Nephron progenitor cell (in vitro differentiated cells): ENCODE measurements at places on chromosomes 16 and 17.

GRCh38 chr17:34852614-34853013 is 108.6 kb downstream of the CCT6B start:
- DNase-seq, result no peak
- H3K27ac ChIP-seq, result no peak overlapping the region
- H3K27me3 ChIP-seq, result peaks cover 25% of the 10 kb centered on the region
- no peaks in the 10 kb centered on the region for H3K36me3 ChIP-seq
- H3K4me1 ChIP-seq, result peaks cover 6% of the 10 kb centered on the region

DNA sequence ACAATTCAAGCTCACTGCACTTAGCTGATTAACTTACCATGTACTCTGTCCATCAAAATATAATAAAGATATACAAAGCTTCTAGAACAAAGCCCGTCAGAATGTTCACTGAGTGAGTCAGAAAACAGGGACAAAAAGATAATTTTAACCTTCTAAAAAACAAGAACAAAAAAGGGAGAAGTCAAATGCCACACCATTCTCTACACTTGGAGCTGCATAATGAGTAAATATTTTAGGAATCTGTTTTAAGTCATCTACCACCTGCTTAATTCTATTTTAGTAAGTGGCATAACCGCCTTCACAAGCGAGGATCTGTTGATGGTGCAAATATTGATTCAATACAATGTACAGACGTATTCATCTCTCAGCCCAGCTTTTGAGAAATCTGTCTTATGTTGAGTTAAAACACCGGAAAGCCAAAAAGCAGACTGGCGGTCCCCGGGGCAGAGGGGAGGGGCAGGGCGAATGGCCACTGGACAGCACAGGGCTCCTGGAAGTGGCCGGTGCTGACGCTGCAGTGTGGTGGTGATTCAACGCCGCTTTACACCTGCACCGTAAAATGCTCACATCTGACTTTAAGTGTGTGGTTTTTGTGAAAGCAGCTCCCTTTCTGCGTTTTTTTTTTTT is 20.1 kb downstream of the RAB40B start:
- no peak overlapping the region for H3K27ac ChIP-seq
- H3K4me3 ChIP-seq, result no peak overlapping the region
- DNase-seq, result no peak
- H3K4me1 ChIP-seq, result peaks cover 8% of the 10 kb centered on the region

GRCh38 chr16:16096858-16097213 is 126.5 kb downstream of the ABCC6 start:
- no peak overlapping the region for H3K4me3 ChIP-seq
- peaks cover 21% of the 10 kb centered on the region for H3K4me1 ChIP-seq
- peak overlapping the region; percentile 95 for H3K27ac ChIP-seq
- DNase-seq, result no peak

GRCh38 chr17:15117239-15117638 is 147.9 kb downstream of the PMP22 start:
- peaks cover 41% of the 10 kb centered on the region for H3K4me1 ChIP-seq
- no peak for DNase-seq
- H3K36me3 ChIP-seq, result peaks cover 10% of the 10 kb centered on the region
- H3K27ac ChIP-seq, result no peak overlapping the region

GRCh38 chr17:72903522-72903921 is 189.0 kb downstream of the SLC39A11 start:
- H3K27me3 ChIP-seq, result peaks cover 7% of the 10 kb centered on the region
- peak overlapping the region; percentile 2 for H3K27ac ChIP-seq
- H3K4me1 ChIP-seq, result peaks cover 40% of the 10 kb centered on the region
- no peak for DNase-seq
- H3K4me3 ChIP-seq, result no peak overlapping the region
- H3K36me3 ChIP-seq, result peaks cover 5% of the 10 kb centered on the region

- H3K4me1 ChIP-seq, result peaks cover 12% of the 10 kb centered on the region
- H3K36me3 ChIP-seq, result no peaks in the 10 kb centered on the region
- no peak overlapping the region for H3K27ac ChIP-seq
- H3K4me3 ChIP-seq, result no peak overlapping the region
- no peak for DNase-seq
Measured at GRCh38 chr16:27174798-27175197, 28.5 kb upstream of the KDM8 start.

GRCh38 chr16:49744244-49745220 is 111.4 kb downstream of the ZNF423 start:
- H3K36me3 ChIP-seq, result no peaks in the 10 kb centered on the region
- H3K4me3 ChIP-seq, result peak overlapping the region; percentile 48
- H3K27me3 ChIP-seq, result peaks cover 4% of the 10 kb centered on the region

DNA sequence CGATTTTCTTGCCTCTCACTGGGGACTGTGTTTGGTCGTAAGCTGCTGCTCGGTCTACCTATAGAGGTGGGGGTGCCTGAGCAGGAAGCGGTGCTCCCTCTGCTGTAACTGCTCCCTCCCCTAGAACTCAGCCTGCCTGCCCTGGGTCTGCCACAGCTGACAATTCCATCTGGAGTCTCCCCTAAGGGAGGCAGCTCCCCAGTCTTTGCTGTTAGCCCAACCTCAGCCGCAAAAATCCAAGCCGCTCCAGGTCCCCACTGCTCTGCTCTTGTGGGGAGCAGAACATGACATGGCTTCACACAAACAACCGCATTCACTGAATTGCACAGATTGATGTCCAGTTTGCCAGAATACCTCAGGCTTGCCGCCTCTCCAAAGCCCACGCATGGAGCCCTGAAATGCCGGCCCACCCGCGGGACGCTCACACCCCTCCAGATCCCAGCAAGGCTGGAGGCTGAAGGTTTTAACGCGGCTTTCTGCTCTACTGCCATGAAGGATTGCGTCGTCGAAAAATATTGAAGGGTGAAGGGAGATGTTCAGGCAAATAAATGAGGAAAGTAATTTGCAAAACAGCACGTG is 221.5 kb upstream of the FOXF1 start:
- H3K27ac ChIP-seq, result no peak overlapping the region
- no peak for DNase-seq
- no peak overlapping the region for H3K4me3 ChIP-seq
- H3K27me3 ChIP-seq, result peaks cover 100% of the 10 kb centered on the region
- H3K4me1 ChIP-seq, result peaks cover 29% of the 10 kb centered on the region
- H3K36me3 ChIP-seq, result no peaks in the 10 kb centered on the region

- DNase-seq, result no peak
- H3K27me3 ChIP-seq, result no peaks in the 10 kb centered on the region
- no peaks in the 10 kb centered on the region for H3K36me3 ChIP-seq
- no peak overlapping the region for H3K4me3 ChIP-seq
Measured at GRCh38 chr16:82945420-82946101, 318.8 kb downstream of the CDH13 start.

DNA sequence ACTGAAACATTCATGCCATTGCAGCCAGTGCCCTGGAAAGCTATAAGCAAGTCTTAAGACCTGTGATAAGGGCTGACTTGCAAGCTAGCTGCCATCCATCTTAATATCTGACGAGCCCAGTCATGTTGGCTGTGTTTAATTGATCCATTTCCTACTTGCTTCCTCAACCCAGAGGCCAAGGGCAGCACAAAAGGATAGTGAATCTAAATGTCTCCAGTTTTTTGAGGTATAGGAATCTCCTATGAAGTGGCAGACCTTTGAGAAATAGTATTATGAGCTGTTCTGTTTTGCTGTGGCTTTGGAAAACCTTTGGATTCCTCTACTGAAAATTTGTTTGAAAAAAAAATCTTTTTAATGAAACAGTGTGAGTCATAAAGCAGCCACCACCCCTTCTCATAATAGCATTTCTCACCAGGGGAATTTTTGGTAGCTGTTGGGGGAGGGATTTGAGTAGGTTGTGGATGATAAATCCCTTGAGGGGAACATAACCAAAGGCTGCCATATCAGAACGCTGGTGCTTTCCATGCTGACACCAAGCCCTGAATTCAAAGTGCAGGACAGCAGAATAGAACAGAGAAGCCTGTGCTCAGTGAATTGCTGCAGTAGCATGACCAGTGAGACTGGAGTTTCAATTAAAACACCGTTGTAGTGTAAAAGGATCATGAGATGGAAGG is 12.9 kb downstream of the ZNRF1 start:
- H3K4me1 ChIP-seq, result peaks cover 22% of the 10 kb centered on the region
- H3K27me3 ChIP-seq, result no peaks in the 10 kb centered on the region
- H3K4me3 ChIP-seq, result no peak overlapping the region
- H3K27ac ChIP-seq, result peak overlapping the region; percentile 81
- peaks cover 62% of the 10 kb centered on the region for H3K36me3 ChIP-seq

GRCh38 chr17:30376621-30377452 is 1.9 kb upstream of the CPD start:
- peaks cover 54% of the 10 kb centered on the region for H3K4me1 ChIP-seq
- no peak for DNase-seq
- no peaks in the 10 kb centered on the region for H3K36me3 ChIP-seq
- H3K27ac ChIP-seq, result peak overlapping the region; percentile 84
- peak overlapping the region; percentile 85 for H3K4me3 ChIP-seq
- peaks cover 14% of the 10 kb centered on the region for H3K27me3 ChIP-seq

DNA sequence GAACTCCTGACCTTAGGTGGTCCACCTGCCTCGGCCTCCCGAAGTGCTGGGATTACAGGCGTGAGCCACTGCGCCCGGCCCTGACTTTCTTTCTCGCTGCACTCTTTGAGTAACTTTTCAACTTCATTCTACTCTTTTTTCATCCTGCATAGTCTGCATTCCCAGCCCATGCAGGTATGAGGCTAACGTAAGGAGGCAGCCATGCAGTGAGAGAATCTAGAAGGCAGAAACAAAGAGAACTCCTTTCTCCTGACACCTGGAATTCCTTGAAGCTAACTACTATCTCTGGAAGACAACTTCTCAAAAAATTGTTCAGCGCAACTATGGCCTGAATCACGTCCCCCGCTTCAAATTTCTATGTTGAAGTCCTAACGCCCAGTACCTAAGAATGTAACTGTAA is 152.0 kb downstream of the SLC39A11 start:
- no peak for DNase-seq
- no peak overlapping the region for H3K4me3 ChIP-seq
- H3K27me3 ChIP-seq, result no peaks in the 10 kb centered on the region
- H3K36me3 ChIP-seq, result peaks cover 7% of the 10 kb centered on the region
- H3K4me1 ChIP-seq, result peaks cover 27% of the 10 kb centered on the region

DNA sequence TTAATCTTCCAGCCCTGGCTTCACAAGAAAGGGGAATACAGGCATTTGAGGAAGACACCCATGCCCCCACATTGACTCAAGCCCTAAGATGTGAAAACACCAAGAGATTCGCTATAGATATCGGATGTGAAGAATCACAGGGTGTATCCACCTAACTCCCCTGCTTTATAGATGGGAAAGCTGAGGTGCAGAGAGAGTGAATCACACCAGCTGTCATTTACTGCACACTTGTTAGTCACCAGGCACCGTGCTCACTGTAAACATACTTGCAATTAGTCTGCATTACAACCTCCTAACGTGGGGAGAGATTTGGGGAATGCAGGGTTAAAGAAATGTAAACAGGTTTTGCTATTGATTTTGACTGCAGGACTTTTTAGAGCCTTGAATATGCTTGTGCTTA is 325.5 kb downstream of the C16orf95 start:
- peaks cover 10% of the 10 kb centered on the region for H3K36me3 ChIP-seq
- H3K27me3 ChIP-seq, result peaks cover 52% of the 10 kb centered on the region
- H3K4me1 ChIP-seq, result peaks cover 94% of the 10 kb centered on the region
- no peak for DNase-seq
- no peak overlapping the region for H3K27ac ChIP-seq

DNA sequence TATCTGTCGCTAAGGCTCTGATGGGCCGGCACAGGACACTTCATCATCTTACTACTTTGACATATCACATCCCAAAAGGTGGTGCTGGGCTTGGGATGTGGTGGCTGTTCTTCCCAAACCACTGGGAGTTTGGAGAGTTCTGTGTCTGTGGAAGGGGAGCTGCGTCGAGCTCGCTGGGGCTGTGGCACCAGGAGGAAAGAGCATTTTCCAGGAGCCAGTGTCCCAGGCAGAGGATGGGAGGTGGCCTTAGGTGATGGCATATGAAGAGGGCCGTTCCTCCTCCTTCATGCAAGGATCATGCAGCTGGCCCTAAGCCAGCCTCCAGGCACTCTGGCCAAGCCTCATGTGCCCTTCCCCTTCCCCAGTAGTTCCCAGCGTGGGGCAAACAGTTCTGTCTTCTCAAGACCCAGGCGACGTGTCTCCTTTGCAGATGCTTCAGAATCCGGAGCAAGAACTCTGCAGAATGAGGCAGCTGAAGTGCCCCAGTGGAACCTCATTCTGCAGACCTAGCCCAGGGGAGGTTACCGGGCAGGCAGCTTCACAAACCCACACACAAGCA is 89.4 kb upstream of the TNRC6C start:
- H3K27me3 ChIP-seq, result peaks cover 30% of the 10 kb centered on the region
- H3K4me1 ChIP-seq, result peaks cover 40% of the 10 kb centered on the region
- H3K4me3 ChIP-seq, result no peak overlapping the region

DNA sequence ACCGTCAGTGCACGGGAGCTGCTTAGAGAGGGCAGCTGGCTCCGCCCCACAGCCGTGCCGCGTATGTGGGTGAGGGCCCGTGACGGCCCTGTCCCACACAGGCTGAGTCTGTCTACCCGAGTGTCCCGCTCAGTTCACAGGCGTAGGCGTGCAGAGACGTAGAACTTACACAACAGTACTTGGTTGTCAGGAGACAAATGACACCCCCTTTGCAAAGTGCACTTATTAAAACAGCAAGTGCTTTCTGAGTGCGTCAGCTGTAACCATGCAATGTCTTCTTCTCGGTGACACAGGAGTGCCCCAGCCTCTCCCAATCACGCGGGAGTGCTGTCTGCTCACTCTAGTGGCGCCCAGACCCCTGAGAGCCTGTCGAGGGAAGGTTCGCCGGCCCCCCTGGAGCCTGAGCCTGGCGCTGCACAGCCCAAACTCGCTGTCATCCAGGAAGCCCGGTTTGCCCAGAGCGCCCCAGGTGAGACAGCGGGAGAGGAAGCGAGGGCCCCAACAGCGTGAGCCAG is 64.2 kb downstream of the FOXK2 start:
- H3K4me1 ChIP-seq, result peaks cover 17% of the 10 kb centered on the region
- peaks cover 64% of the 10 kb centered on the region for H3K36me3 ChIP-seq
- no peak overlapping the region for H3K27ac ChIP-seq
- H3K4me3 ChIP-seq, result no peak overlapping the region

- peak overlapping the region; percentile 85 for H3K4me3 ChIP-seq
- H3K36me3 ChIP-seq, result peaks cover 11% of the 10 kb centered on the region
- no peak for DNase-seq
- H3K27me3 ChIP-seq, result peaks cover 3% of the 10 kb centered on the region
- H3K27ac ChIP-seq, result no peak overlapping the region
Measured at GRCh38 chr16:77721752-77722308, 484 bp upstream of the NUDT7 start.
